Renal cortex interstitium (tissue), 15 donors: ENCODE measurements at places on chromosomes 5 and 9. TPM values are rescaled to one million over a fixed set of nuclear protein-coding genes. Genes with fewer than 3 reads are reported as not detected.

Gene KCNIP1
- polyA plus RNA-seq: 12.7 TPM

- no peak for DNase-seq
These were observed 99.9 kb upstream of the RAD23B start for GRCh38 chr9:107183176-107183575.

Gene SLC6A3
- polyA plus RNA-seq: 0.31 TPM

- no peak for DNase-seq
These were observed 109.8 kb downstream of the SERINC5 start for GRCh38 chr5:80146046-80146445.

Gene PROB1
- polyA plus RNA-seq: 2.4 TPM

Gene GARIN3
- polyA plus RNA-seq: not detected

DNA sequence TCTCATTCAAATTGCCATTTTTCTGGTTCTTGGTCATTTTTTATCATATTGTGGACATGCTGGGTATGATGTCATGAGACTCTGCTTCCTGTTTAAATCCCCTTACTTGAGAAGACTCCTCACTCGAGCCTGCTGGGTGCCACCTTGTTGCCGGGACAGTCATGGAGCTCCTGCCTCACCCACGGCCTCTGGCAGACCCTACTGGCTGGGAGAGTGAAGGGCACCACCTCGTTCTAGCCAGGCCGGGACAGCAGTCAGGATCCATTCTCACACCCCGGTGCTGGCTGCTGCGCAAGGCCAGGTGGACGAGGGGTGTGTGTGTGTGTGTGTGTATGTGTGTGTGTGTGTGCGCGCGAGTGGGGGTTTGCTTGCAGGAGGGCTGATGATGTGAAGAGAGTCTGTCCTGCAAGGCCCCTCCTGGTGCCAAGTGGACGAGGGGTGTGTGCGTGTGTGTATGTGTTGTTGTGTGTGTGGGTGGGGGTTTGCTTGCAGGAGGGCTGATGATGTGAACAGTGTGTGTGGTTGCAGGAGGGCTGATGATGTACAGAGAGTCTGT, 4.4 kb downstream of the CEP72 start:
- DNase-seq: no peak

GRCh38 chr5:104628911-104629310, 1066.3 kb upstream of the NUDT12 start:
- DNase-seq: no peak

DNA sequence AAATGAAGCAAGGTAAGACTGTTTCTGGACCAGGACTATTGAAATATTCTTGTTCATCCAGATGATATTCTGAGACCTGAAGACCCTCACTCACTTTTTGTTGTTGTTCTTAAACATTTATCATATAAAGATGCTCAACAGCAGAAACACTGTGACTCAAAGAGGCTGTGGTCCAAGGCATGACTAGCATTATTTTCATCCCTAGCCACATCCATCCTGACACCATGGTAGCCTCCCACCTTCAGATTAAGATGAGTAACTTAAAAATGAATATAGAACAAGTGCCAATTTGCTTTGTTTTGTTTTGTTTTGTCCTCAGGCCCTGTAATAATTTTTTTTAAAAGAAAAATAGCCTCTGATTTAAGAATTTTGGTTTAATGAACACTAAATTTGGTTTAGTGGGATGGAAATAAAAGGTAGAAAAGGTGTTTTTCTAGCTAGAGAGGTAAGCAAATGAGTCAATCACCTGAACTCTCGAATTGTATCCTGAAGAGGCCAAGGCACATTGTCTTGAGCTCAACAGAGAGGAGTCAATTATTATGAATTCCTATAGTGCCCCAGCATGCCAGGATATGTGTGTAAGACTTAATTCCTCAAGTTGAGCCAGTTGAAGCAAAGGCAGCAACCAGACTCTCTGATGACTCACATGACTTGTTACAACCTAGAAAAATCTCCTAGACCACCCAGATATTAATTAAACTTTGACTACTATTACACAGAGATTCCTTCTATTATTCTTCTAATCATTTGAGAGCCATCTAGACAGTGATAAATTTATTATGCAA, 380.1 kb upstream of the TUSC1 start:
- DNase-seq: no peak

GRCh38 chr5:156444753-156445291, 117.9 kb downstream of the SGCD start:
- no peak for DNase-seq

Gene DMRT3
- 1.2 TPM for polyA plus RNA-seq

Gene SLC36A1
- 7.8 TPM for polyA plus RNA-seq

Gene CORO2A
- 2.7 TPM for polyA plus RNA-seq

DNA sequence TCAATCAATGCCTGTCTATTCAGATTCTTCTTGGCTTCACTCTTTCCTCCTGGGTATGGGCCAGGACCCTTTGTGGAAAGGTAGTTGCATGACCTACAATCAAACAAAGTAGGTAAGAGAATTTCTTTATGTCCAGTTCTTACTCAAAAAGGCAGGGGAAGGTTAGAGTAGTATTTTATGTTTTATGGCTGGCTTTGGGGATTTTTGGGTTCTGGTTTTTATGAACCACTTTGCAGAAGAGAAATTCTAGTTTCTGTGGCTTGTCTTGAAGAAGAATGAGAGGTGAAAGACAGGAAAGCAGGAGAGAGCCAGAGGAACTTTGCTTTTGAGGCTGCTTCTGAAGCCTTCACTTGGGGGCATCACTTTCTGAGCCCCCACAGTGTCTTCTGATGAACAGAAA, 14.7 kb upstream of the CRHBP start:
- DNase-seq: no peak

- no peak for DNase-seq
These were observed 43.0 kb downstream of the PRRC2B start for GRCh38 chr9:131436865-131437271.

- DNase-seq: no peak
These were observed 805.4 kb upstream of the CDH6 start for GRCh38 chr5:30387974-30388632.

Gene CDC20B
- 0.40 TPM for polyA plus RNA-seq

GRCh38 chr5:96660971-96661854, 963 bp upstream of the CAST start:
- no peak for DNase-seq

DNA sequence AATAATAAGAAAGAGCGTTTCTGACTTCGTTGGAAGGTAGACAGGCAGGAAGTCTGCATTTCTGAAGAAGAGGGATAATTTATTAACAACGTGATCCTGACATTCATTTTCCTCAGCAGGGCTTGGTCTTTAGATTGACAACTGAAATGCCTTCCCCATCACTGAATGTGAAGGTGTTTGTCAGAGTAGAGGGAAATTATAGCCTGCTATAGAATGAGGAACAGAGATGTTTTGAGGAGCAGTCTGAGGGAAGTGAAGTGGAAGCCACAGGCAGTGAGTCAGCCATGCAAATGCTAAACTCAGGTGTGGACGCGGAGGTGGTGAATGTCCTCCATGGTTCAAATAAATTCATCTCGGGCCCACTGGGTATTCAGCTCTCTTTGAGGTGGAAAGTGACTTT, 30.5 kb downstream of the C7 start:
- no peak for DNase-seq

Gene SAXO1
- 0.09 TPM for polyA plus RNA-seq

DNA sequence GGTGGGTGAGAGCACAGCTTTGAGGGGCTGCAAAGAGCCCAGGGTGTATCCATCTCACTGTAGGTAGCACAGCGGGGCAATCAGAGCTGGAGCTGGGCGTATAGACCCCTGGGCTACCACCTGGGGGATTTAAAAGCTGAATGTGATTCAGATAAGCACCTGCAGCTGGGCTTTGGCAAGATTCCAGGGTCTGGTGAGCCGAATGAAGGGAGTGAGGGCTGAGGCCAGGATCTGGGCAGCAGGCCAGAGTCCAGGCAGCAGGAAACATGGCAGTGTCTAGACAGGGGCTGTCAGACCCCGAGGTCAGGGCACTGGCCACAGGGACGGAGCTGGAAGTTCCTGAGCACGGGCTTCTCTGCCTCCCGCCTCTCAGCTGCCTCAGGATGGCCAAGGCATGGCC, 8.7 kb downstream of the ASS1 start:
- DNase-seq: no peak

GRCh38 chr9:79477955-79478771, 93.6 kb upstream of the TLE4 start:
- no peak for DNase-seq

Gene GABRA6
- polyA plus RNA-seq: not detected

- DNase-seq: peak; percentile 89
These were observed 109.8 kb upstream of the IFNK start for GRCh38 chr9:27414220-27414761.

DNA sequence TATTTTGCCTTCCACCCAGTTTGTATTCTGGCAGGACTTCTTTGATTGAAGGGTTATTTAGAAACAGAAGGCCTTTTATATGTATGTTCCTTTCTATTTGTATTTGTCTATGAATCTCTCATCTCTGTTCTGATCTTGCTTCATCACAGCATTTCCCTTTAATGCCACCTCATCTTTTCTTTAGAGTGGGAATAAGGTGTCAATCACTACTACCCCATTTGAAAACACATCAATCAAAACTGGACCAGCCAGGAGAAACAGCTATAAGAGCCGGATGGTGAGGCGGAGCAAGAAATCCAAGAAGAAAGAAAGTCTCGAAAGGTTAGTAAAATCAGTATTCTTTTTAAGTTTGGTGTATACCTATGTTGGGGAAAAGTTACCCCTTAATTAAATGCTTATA, 36.3 kb downstream of the CD180 start:
- DNase-seq: no peak

GRCh38 chr9:88789785-88790184, 201.5 kb upstream of the S1PR3 start:
- no peak for DNase-seq

Gene PLAC8L1
- polyA plus RNA-seq: 0.76 TPM

Gene IRX2
- 27.0 TPM for polyA plus RNA-seq

DNA sequence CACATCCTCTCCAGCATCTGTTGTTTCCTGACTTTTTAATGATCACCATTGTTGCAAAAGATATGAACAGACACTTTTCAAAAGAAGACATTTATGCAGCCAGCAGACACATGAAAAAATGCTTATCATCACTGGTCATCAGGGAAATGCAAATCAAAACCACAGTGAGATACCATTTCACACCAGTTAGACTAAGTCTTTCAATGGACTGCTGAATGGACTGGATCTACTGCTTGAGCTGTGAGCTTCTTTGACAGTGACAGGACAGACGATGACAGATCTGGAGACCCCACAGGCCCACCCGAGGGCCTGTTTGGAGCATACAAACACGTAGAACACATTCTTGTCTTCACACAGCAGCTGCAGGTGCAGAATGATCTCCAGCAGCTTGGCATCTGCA, 266.1 kb upstream of the RIOK2 start:
- DNase-seq: no peak

DNA sequence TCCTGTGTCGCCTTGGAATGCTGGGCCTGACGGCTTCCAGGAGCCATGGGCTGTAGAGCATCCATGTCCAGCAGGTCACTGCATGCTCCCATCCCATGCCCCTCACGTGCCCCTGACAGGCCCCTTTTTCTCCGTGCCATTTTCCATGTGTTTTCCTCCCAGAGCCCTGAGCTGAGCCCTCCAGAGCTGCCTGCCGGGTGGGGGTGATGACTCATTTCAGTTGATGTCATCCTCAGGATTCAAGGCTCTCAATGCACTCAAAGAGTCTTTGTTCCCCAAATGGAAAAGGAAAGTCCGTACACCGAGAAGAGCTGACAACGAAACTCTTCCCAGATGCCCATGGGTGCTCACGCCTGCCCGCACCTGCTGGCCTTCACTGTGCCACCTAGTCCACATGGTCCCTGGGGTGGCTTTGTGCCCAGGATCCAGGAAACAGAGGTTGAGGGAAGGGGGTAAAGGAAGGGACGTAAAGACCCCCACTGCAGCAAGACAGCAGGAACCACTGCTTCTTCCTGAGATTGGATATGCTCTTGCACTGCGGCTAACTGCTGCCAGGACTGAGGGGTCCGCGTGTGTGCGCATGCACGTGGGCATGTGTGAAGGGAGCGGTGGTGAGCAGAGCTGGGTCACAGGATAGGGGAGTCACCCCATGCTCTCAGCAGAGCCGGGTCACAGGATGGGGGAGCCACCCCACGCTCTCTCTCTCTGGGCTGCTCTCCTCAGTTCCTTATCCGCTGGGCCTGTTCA, 27.6 kb downstream of the COL15A1 start:
- no peak for DNase-seq

DNA sequence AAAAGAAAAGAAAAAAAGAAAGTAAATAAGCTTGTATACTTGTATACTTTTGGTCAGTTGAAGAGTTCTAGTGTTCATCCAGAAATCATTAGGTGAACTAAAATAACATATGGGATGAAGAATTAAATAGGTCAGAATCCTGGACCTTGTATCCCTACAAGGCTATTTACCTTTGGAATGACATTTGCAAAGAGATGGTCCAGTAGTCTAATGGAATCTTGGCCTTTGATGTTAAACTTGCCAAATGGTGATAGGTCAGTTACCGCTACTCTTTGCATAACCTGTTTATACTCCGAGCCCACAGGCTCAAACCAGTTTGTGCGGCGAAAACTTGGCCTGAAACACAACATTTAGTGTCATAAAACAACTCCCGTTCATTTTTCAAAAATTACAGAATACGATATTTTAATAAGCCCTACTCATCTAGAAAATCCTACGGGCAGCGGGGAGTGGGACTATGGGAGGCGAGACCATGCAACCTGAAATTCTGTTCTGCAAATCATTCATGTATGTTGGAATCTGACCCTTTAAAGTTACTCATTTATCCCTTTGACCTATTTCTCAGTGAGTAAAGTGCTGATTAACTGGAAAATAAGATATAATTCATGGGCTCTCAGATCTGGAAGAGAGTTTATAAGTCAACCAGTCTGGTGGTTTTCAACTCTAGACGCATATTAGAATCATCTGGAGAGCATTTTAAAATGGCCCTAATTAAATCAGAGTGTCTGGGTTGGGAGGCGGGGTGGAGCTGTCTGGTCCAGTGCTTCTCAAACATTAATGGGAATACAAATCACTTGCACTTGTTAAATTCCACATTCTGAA, 38.6 kb downstream of the DMGDH start:
- peak; percentile 33 for DNase-seq

- no peak for DNase-seq
These were observed 120.6 kb downstream of the TTLL11 start for GRCh38 chr9:121972501-121972981.

- no peak for DNase-seq
These were observed 8.9 kb downstream of the LRRC26 start for GRCh38 chr9:137160716-137161557.

DNA sequence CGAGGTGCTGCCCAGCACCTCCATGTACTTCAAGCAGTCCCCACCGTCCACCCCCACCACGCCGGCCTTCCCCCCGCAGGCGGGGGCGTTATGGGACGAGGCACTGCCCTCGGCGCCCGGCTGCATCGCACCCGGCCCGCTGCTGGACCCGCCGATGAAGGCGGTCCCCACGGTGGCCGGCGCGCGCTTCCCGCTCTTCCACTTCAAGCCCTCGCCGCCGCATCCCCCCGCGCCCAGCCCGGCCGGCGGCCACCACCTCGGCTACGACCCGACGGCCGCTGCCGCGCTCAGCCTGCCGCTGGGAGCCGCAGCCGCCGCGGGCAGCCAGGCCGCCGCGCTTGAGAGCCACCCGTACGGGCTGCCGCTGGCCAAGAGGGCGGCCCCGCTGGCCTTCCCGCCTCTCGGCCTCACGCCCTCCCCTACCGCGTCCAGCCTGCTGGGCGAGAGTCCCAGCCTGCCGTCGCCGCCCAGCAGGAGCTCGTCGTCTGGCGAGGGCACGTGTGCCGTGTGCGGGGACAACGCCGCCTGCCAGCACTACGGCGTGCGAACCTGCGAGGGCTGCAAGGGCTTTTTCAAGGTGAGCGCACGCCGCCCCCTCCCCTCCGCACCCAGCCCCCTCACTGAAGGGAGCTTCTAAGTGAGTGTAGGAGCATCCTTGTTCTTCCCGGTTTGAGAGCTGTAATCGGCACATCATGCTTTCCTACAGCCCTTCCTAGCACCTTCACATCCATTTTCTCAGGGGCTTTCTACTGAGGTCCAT, 6.9 kb downstream of the NR4A3 start:
- DNase-seq: no peak
